ENCODE measurements at places on chromosomes 5 and 9. TPM values are rescaled to one million over a fixed set of nuclear protein-coding genes. Genes with fewer than 3 reads are reported as not detected.

GRCh38 chr5:132840896-132841295 lies 10.4 kb upstream of the SHROOM1 start:
- DNase-seq: no peak

GRCh38 chr9:93216073-93216365 lies 32.1 kb downstream of the WNK2 start:
- no peak for DNase-seq

DNA sequence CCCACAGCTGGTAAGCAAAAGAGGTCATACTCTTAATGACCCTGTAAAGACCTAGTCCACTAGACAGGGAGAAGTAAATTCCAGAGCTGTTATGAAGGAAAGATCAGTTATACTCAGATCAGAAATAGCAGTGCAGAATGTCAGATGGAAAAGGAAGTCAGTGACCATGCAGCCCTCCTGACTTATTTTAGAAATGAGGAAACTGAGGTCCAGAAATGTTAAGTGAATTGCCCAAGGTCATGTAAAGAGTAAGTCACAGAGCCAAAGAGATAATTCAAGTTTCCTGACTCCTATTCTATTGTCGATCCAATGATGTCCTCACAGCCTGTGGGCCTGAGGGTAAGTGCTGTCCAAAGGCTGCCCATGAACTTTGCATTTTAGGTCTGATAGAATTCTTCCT lies 214.9 kb upstream of the IL12B start:
- DNase-seq: no peak

DNA sequence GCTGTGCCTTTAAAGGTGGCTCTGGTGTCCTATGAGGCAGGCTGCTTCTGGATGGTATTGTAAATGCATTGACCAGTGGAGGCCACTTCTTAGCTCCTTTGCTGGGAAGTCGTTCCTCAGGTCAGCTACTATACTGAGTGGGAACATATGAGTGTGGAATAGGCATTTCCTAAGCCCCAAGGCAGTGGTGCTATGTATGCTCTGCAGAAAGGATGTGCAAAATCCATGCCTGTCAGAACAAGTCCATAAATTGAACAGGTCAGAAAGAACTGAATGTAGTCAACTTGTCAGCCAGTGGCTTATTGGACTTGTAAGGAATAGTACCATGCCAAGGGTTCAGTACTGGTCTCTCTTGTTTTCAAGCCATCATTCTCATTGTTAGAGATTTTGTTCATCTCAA lies 216.4 kb downstream of the CDH10 start:
- peak; percentile 16 for DNase-seq

The PCDHGC5 gene
- 0.18 TPM for polyA plus RNA-seq

DNA sequence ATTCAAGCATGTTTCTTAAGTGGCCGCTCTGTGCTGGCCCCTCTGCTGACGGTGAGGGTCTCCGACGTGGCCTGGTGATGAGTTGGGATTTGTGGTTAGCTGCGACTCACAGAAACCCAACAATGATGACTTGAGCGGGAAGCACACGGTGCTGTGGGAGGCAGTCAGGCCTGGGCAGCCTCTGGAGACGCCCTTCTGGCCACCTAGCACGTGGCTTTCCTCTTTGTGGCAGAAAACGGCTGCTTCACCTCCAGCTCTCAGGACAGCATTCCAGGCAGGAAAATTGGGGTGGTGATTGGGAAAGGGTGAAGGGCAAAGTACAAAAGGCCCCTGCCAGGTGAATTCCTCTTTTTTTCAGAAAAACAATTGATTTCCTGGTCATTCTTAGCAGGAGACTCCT lies 17.5 kb upstream of the IER5L start:
- no peak for DNase-seq

All from foreskin keratinocyte (primary cell).